Kidney (tissue), 22 donors: ENCODE measurements at places on chromosomes 1 and 21. TPM values are rescaled to one million over a fixed set of nuclear protein-coding genes. Genes with fewer than 3 reads are reported as not detected.
A peak's percentile ranks its signal among the peaks of the same experiment; 100 is the strongest.

- H3K4me3 ChIP-seq = no peak overlapping the region
- peaks cover 8% of the 10 kb centered on the region for H3K36me3 ChIP-seq
- peaks cover 5% of the 10 kb centered on the region for H3K4me1 ChIP-seq
- no peak overlapping the region for H3K27ac ChIP-seq
Measured at GRCh38 chr1:205976708-205977401, 26.3 kb downstream of the RAB7B start.

DNA sequence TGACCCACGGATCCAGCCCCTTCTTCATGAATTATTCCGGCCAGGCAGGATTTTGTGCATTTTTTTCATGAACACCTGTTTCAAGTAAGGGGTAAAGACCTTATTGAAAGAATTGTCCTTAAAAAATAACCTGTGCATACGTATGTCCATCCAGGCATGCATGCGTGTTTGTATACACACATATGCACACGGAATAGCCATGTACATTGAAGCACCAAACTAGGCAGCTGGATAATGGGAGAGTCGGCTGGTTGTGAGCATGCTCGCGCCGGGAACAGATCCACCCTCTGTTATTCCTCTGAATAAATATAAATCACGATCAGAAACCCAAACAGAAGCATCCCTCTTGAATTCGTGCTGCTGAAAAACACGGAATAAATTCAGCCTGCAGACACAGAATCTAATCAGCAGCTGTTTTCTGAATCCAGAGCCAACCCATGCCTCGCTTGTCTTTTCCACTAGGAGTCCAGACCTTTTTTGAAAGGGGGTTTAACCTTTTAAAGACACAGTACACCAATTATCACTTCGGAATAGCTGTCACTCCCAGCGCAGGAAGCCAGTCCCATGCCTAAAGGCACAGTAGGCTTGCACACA is at the start of gene HIVEP3:
TSS of gene HIVEP3 (minus strand) at position 473 of the 594 bp plus-strand sequence.
- no peaks in the 10 kb centered on the region for H3K27me3 ChIP-seq
- no peaks in the 10 kb centered on the region for H3K36me3 ChIP-seq
- H3K4me1 ChIP-seq = peaks cover 22% of the 10 kb centered on the region
- no peak for DNase-seq
- peak within 1 kb of the TSS; percentile 56 for H3K4me3 ChIP-seq

DNA sequence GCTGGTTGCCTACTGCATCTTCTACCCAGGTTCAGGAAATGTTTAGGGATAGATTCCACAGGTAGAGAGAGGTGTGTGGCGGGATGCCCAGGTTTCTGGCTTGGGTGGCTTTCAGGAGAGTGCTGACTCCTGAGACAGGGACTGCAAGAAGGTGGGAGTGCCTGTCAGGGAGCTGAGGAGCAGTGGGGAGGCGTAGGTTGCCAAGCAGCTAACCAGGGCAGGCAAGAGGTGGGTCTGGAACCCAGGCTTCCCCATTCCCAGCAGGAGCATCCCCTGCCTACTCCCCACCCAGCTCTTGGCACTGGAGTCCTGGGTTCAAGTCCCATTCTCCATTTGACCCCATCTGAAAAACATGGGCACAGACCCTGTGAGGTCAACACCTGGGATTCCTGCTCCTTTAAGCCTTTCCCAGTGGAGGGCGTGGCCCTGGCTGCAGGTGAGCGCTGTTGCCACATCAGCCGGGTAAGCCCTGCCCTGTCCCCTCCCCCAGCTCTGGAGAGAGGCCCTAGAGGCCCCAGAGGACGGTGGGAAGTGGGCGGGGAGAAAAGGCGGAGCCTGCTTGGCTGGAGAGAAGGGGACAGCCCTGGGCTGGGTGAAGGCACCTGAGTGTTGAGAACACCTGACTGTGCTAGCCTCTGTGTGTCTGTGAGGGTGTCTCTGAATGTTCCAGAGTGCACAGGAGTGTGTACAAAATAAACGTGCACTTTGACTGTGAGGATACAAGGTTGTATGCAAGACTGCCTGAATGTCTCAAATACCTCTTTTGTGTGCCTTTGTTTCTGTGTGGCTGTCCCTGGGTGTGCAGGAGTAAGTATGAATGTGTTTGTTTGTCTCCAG is 14.0 kb upstream of the SYNC start:
- peak; percentile 94 for DNase-seq
- H3K4me1 ChIP-seq = peaks cover 8% of the 10 kb centered on the region
- H3K27me3 ChIP-seq = no peaks in the 10 kb centered on the region
- H3K4me3 ChIP-seq = peak overlapping the region; percentile 48
- H3K27ac ChIP-seq = peak overlapping the region; percentile 67

DNA sequence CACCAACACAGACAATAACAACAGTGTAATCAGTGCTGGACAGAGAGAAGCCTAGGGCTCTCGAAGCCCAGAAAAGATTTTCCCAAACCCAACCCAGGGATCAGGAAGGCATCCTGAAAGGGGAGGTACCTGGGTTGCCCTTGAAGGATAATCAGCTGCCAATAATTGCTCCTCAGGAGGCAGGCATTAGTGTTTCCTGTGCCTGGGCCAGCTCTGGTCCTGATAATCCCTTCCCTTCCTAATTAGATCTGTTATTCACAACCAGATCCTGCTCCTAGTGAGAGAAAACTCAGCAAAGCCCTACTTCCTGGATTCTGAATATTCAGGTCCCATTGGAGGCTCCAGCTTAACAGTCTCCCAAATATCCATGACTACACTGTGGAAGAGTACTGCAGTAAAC is 117.4 kb downstream of the DMRTA2 start:
- no peaks in the 10 kb centered on the region for H3K4me1 ChIP-seq
- no peak overlapping the region for H3K27ac ChIP-seq
- H3K4me3 ChIP-seq = no peak overlapping the region
- no peak for DNase-seq
- H3K36me3 ChIP-seq = no peaks in the 10 kb centered on the region
- H3K27me3 ChIP-seq = no peaks in the 10 kb centered on the region

DNA sequence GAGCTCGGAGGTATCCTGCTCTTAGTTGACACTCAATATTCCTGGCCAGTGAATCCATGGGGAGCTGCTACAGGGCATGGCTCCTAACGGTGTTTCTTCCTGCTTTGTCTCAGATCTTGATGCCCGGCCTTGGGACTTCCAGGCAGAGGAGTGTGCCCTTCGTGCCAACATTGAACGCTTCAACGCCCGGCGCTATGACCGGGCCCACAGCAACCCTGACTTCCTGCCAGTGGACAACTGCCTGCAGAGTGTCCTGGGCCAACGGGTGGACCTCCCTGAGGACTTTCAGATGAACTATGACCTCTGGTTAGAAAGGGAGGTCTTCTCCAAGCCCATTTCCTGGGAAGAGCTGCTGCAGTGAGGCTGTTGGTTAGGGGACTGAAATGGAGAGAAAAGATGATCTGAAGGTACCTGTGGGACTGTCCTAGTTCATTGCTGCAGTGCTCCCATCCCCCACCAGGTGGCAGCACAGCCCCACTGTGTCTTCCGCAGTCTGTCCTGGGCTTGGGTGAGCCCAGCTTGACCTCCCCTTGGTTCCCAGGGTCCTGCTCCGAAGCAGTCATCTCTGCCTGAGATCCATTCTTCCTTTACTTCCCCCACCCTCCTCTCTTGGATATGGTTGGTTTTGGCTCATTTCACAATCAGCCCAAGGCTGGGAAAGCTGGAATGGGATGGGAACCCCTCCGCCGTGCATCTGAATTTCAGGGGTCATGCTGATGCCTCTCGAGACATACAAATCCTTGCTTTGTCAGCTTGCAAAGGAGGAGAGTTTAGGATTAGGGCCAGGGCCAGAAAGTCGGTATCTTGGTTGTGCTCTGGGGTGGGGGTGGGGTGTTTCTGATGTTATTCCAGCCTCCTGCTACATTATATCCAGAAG is 16.7 kb downstream of the ALX3 start:
- no peaks in the 10 kb centered on the region for H3K27me3 ChIP-seq
- peak; percentile 72 for DNase-seq
- no peak overlapping the region for H3K27ac ChIP-seq
- peaks cover 7% of the 10 kb centered on the region for H3K4me1 ChIP-seq
- no peak overlapping the region for H3K4me3 ChIP-seq
- peaks cover 68% of the 10 kb centered on the region for H3K36me3 ChIP-seq

DNA sequence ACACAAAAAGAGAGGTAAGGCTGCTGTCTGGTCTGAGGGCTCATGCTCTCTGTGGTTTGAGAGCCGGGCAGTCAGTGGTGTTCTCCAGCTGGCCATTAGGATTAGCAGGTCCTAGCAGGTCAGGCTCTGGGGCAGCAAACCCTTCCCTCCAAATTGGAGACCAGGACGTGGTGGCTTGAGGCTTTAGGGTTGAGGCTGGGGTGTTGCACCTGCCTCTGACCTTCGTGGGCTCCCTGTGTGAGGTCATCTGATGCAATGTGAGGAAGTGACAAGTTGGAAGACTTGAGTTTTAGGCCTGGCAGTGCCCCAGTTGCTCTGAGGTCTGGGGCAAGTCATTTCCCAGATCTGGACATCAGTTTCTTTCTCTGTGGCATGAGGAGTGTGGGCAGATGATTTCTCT is 24.4 kb downstream of the SZRD1 start:
- no peak overlapping the region for H3K4me3 ChIP-seq
- H3K27ac ChIP-seq = no peak overlapping the region
- H3K4me1 ChIP-seq = peaks cover 29% of the 10 kb centered on the region
- no peak for DNase-seq

GRCh38 chr1:6785318-6785727 is at the start of gene CAMTA1:
Gene CAMTA1 (plus strand): TSS chr1:6785454. CDS start chr1:6785531, 77 bp downstream.
- no peak for DNase-seq
- H3K27ac ChIP-seq = peak within 1 kb of the TSS; percentile 98
- peaks cover 16% of the 10 kb centered on the region for H3K4me1 ChIP-seq

- no peaks in the 10 kb centered on the region for H3K4me1 ChIP-seq
- no peaks in the 10 kb centered on the region for H3K27me3 ChIP-seq
- peaks cover 5% of the 10 kb centered on the region for H3K36me3 ChIP-seq
- no peak overlapping the region for H3K4me3 ChIP-seq
- peak; percentile 11 for DNase-seq
Measured at GRCh38 chr1:92291372-92291999, 7.3 kb downstream of the GLMN start.

- DNase-seq = peak; percentile 52
- peak overlapping the region; percentile 48 for H3K4me3 ChIP-seq
- H3K27me3 ChIP-seq = no peaks in the 10 kb centered on the region
- no peak overlapping the region for H3K27ac ChIP-seq
Measured at GRCh38 chr1:228212415-228212965, 4.6 kb downstream of the OBSCN start.

SASS6 gene
- total RNA-seq = 2.1 TPM

CFHR4 gene
- 0.35 TPM for total RNA-seq

EXO1 gene
- 0.69 TPM for total RNA-seq
